ENCODE measurements at places on chromosomes 3 and 15. TPM values are rescaled to one million over a fixed set of nuclear protein-coding genes. Genes with fewer than 3 reads are reported as not detected.

Gene ROPN1
- not detected for total RNA-seq

Gene CLRN1
- total RNA-seq = not detected

Gene DLL4
- total RNA-seq = 14.2 TPM

Gene PATL2
- total RNA-seq = 2.6 TPM

Gene WDR72
- total RNA-seq = 6.3 TPM

Gene NOX5
- 0.77 TPM for total RNA-seq

Gene SAXO2
- 10.6 TPM for total RNA-seq

Gene PLEKHO2
- 49.1 TPM for total RNA-seq

Gene CHDH
- total RNA-seq = 12.3 TPM

Gene ARRDC4
- total RNA-seq = 51.3 TPM

Gene RLBP1
- not detected for total RNA-seq

GRCh38 chr3:33474896-33475295 is 34.7 kb upstream of the UBP1 start:
- H3K4me1 ChIP-seq = no peaks in the 10 kb centered on the region
- H3K36me3 ChIP-seq = no peaks in the 10 kb centered on the region
- DNase-seq = no peak
- no peaks in the 10 kb centered on the region for H3K27me3 ChIP-seq

DNA sequence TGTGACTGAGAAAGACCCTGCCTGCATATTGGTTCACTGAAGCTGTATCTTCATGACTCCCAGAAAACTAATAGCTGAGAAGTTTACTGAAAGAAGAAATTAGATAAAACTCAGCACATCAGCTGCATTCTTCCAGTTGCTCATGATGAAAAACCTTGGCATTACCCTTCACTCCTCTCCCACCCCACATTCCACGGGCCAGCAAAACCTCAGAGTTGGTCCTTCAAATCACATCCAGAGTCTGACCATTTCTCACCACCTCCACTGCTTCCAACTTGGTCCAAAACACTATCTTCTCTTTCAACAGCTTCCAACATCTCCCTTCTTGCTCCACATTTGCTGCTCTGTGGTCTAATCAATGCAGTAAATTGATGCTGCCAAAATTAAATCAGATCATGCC is 97.1 kb downstream of the CD47 start:
- no peak overlapping the region for H3K4me3 ChIP-seq
- H3K27ac ChIP-seq = peak overlapping the region; percentile 9
- peaks cover 10% of the 10 kb centered on the region for H3K4me1 ChIP-seq
- H3K36me3 ChIP-seq = no peaks in the 10 kb centered on the region
- no peaks in the 10 kb centered on the region for H3K27me3 ChIP-seq
- DNase-seq = no peak

DNA sequence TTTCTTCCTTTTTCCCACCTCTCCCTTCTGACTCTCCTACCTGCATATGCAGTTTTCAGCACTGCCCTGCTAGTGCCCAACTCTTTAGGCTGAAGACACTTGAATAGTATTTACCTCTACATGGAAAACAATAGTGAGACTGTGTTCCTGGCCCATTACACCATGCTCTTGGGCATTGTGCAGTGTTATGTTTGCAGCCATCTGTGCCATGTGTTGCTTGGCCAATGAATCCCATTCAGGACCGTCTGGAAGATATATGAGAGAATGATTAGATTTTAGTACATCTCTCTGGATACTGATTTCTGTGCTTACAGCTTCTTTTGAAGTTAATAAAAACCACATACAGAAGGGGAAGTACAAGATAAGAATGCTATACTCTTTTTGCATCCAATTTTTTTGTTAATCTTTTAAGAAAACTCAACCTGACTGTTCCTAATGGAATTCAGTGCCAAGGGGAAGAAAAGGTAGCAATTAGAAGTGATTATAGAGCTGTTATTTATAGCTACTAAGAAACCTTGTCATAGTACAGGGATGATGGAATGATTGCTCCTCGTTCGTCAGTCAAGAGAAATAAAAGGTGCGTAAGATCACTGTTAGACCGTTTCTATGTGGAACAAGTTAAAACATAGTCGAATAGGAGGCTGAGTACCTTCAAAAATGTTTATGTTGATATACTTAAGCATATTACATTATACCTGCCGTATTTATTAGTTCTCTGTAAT is 58.9 kb downstream of the TMEM41A start:
- H3K27ac ChIP-seq = no peak overlapping the region
- no peaks in the 10 kb centered on the region for H3K4me1 ChIP-seq
- H3K4me3 ChIP-seq = no peak overlapping the region
- DNase-seq = no peak
- no peaks in the 10 kb centered on the region for H3K36me3 ChIP-seq
- no peaks in the 10 kb centered on the region for H3K27me3 ChIP-seq

- no peak overlapping the region for H3K27ac ChIP-seq
- no peak overlapping the region for H3K4me3 ChIP-seq
- no peaks in the 10 kb centered on the region for H3K36me3 ChIP-seq
- DNase-seq = no peak
Measured at GRCh38 chr3:105174017-105174615, 192.6 kb upstream of the ALCAM start.

DNA sequence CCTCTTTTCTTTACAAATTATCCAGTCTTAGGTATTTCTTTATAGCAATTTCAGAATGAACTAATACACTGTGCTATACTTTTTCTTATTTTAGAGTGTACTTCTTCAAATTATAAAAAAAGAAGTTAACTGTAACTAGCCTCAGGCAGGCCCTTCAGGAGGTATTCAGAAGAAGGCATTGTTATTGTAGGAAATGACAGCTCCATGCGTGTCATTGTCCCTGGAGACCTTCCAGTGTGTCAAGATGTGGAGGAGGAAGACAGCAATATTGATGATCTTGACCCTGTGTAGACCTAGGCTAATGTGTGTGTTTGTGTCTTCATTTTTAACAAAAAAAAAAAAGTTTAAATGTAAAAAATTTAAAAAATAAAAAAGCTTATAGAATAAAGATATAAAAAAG is 55.5 kb downstream of the IL12A start:
- H3K27ac ChIP-seq = no peak overlapping the region
- no peak overlapping the region for H3K4me3 ChIP-seq
- no peak for DNase-seq
- peaks cover under 1% of the 10 kb centered on the region for H3K27me3 ChIP-seq
- H3K4me1 ChIP-seq = peaks cover under 1% of the 10 kb centered on the region
- no peaks in the 10 kb centered on the region for H3K36me3 ChIP-seq

GRCh38 chr15:44159492-44159891 is 35.6 kb downstream of the FRMD5 start:
- no peak overlapping the region for H3K4me3 ChIP-seq
- no peak for DNase-seq
- H3K36me3 ChIP-seq = no peaks in the 10 kb centered on the region
- H3K27me3 ChIP-seq = no peaks in the 10 kb centered on the region

- no peak overlapping the region for H3K4me3 ChIP-seq
- DNase-seq = no peak
- H3K27ac ChIP-seq = no peak overlapping the region
- no peaks in the 10 kb centered on the region for H3K27me3 ChIP-seq
- no peaks in the 10 kb centered on the region for H3K36me3 ChIP-seq
Measured at GRCh38 chr3:103554451-103554850, 1119.6 kb downstream of the ZPLD1 start.

- no peak overlapping the region for H3K4me3 ChIP-seq
- no peaks in the 10 kb centered on the region for H3K27me3 ChIP-seq
- DNase-seq = no peak
- no peak overlapping the region for H3K27ac ChIP-seq
- H3K36me3 ChIP-seq = no peaks in the 10 kb centered on the region
Measured at GRCh38 chr3:113602256-113602655, 69.9 kb downstream of the SIDT1 start.

- no peaks in the 10 kb centered on the region for H3K27me3 ChIP-seq
- H3K4me3 ChIP-seq = no peak overlapping the region
- no peak overlapping the region for H3K27ac ChIP-seq
- DNase-seq = no peak
Measured at GRCh38 chr3:4852780-4853748, 126.2 kb upstream of the BHLHE40 start.

DNA sequence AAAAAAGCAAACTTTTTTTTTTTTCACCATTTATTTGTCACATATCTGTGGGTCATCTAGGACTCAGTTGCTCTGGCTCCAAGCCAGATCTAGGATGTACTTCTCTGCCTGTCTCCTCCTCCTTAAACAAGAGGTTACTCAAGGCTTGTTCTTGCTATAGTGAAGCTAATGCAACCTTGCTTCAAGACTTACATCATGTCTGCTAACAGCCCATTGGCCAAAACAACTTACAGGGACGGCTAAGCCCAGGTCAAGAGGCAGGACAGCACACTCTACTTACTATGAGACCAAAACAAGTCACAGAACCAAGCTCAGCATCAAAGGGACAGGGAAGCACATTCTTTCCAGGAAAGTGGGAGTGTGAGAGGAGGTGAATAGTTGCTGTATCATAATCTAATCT is 123.8 kb upstream of the BNIP2 start:
- no peaks in the 10 kb centered on the region for H3K4me1 ChIP-seq
- DNase-seq = no peak
- no peak overlapping the region for H3K4me3 ChIP-seq
- no peaks in the 10 kb centered on the region for H3K36me3 ChIP-seq
- no peaks in the 10 kb centered on the region for H3K27me3 ChIP-seq
- no peak overlapping the region for H3K27ac ChIP-seq

- no peaks in the 10 kb centered on the region for H3K36me3 ChIP-seq
- H3K27ac ChIP-seq = no peak overlapping the region
- no peak for DNase-seq
Measured at GRCh38 chr3:99721633-99722007, 83.2 kb downstream of the COL8A1 start.

GRCh38 chr3:53716998-53717397 is 129.2 kb downstream of the CHDH start:
- no peak overlapping the region for H3K4me3 ChIP-seq
- H3K4me1 ChIP-seq = no peaks in the 10 kb centered on the region
- DNase-seq = no peak
- H3K27me3 ChIP-seq = no peaks in the 10 kb centered on the region

DNA sequence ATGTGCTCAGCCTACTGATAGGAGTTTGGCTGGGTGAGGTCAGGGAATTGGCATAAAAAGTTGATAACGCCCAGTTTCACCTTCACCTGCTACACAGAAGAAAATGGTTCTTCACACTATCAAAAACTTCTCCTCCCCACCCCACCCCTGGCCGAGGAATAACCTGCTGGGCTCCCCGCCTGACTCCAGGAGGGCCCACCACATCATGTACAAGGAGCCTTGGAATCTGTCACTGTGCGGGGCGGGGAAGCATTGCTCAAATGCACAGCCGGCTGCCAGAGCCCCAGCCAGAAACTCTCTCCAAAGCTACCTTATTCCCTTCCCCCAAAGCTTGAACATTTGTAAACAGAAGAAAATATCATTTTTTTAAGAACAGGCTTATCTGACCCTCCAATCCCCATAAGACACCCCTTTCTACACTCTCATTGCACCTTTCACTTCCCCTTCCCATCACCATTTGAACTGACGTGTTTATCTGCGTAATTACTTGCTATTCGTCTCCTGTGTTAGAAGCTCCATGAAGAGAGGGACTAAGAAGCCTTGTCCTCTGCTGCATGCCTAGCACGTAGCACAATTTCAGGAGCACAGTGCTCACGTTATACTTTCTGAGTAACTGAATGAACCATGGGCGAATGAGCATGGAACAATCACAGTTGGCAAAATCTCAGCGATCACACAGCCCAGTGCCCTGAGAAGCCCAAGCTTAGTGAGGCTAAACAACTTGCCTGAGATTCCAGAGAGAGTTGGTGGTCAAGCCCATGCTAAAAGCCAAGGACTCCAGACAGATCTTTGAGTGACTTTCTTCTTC is 82.9 kb downstream of the HES1 start:
- H3K27me3 ChIP-seq = no peaks in the 10 kb centered on the region
- no peak overlapping the region for H3K27ac ChIP-seq
- H3K4me3 ChIP-seq = no peak overlapping the region
- no peaks in the 10 kb centered on the region for H3K36me3 ChIP-seq

GRCh38 chr15:64460724-64461720 is 644 bp downstream of the ZNF609 start:
- peak overlapping the region; percentile 99 for H3K27ac ChIP-seq
- H3K4me1 ChIP-seq = peaks cover 51% of the 10 kb centered on the region
- peak overlapping the region; percentile 86 for H3K4me3 ChIP-seq
- DNase-seq = no peak

DNA sequence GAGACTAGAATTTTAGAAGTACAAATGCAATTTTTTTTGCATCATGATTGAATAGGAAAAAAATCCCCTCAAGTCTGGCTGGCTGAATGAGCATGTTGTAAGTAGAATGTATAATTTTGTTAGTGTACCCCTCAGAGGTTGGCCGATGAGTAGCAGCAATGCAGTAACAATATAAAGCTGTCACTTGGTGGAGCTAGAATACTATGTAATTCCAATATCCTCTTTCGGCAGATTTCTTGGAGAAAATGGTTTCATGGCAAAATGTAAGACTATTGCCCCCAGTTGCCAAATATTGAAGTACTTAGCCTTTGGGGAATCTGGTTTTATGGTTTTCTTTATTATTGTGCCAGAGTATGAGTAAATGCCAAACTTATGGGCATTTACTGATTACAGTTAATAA is 39.8 kb upstream of the SGO1 start:
- H3K27me3 ChIP-seq = no peaks in the 10 kb centered on the region
- no peak overlapping the region for H3K27ac ChIP-seq
- DNase-seq = no peak
- no peak overlapping the region for H3K4me3 ChIP-seq
- no peaks in the 10 kb centered on the region for H3K36me3 ChIP-seq
- no peaks in the 10 kb centered on the region for H3K4me1 ChIP-seq

GRCh38 chr3:31832551-31832950 is 148.5 kb downstream of the OSBPL10 start:
- H3K27me3 ChIP-seq = no peaks in the 10 kb centered on the region
- DNase-seq = no peak
- H3K4me3 ChIP-seq = no peak overlapping the region

GRCh38 chr15:39273717-39274411 is 307.0 kb upstream of the THBS1 start:
- peak overlapping the region; percentile 63 for H3K27ac ChIP-seq
- no peak overlapping the region for H3K4me3 ChIP-seq
- H3K4me1 ChIP-seq = peaks cover 5% of the 10 kb centered on the region

DNA sequence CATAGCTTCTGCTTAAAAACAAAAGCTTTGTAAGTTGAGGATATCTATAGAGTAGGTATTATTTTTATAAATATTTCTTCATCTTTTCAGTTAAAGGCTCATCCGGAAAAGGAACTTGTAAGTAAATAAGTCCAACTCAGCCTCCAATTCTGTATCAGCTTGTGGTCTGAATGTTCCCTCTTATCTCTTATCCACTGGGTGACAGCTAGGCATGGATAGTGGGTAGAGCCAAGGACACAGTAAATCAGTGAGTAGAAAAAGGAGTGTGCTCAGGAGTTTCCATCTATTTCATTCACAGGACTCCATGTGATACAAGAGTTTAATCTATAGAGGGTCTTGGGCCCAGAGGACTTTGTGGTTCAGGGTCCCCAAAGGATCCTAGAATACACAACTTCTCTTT is 50.9 kb downstream of the FRMD5 start:
- no peaks in the 10 kb centered on the region for H3K36me3 ChIP-seq
- no peaks in the 10 kb centered on the region for H3K4me1 ChIP-seq
- no peak overlapping the region for H3K27ac ChIP-seq
- no peak for DNase-seq

GRCh38 chr15:58282060-58282708 is 144.0 kb downstream of the AQP9 start:
- H3K27me3 ChIP-seq = no peaks in the 10 kb centered on the region
- H3K4me3 ChIP-seq = no peak overlapping the region
- H3K36me3 ChIP-seq = no peaks in the 10 kb centered on the region
- no peak overlapping the region for H3K27ac ChIP-seq
- no peak for DNase-seq

- H3K4me3 ChIP-seq = no peak overlapping the region
- no peaks in the 10 kb centered on the region for H3K36me3 ChIP-seq
- H3K27ac ChIP-seq = no peak overlapping the region
- H3K27me3 ChIP-seq = no peaks in the 10 kb centered on the region
- no peaks in the 10 kb centered on the region for H3K4me1 ChIP-seq
Measured at GRCh38 chr3:168467115-168467714, 371.5 kb upstream of the GOLIM4 start.
